Activated CD8-positive, alpha-beta memory T cell treated with anti-CD3 and anti-CD28 coated beads, Interleukin-2, amount 10 ng/mL, durations not matched to agents 7 days and 5 days (primary cell): ENCODE measurements at places on chromosomes 2 and 18.
A peak's percentile ranks its signal among the peaks of the same experiment; 100 is the strongest.

GRCh38 chr2:169109502-169110409 lies 40.4 kb downstream of the DHRS9 start:
- peak; percentile 78 for DNase-seq

DNA sequence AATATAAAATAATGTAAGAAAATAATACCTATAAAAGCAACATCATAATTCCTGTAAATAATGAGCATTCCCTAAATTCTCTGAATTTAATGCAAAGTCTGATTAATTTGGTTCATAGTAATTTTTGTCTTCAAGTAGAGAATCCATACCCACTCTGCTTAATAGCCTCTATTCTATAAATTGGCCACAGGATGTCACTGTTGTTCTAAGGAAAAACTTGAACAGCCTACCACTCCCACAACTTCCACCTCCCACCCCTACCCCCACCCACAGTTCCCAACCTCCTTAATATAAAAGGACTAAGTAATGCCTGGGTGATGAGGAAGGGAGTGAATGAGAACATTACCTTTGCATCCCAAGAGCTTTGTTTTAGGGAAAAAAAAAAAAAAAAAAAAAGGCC lies 27.2 kb upstream of the BBS5 start:
- DNase-seq, result no peak

GRCh38 chr2:54725343-54726099 lies 2.1 kb downstream of the EML6 start:
- no peak for DNase-seq

- DNase-seq, result no peak
Observed at GRCh38 chr2:157355618-157356017, 30.0 kb upstream of the ERMN start.

DNA sequence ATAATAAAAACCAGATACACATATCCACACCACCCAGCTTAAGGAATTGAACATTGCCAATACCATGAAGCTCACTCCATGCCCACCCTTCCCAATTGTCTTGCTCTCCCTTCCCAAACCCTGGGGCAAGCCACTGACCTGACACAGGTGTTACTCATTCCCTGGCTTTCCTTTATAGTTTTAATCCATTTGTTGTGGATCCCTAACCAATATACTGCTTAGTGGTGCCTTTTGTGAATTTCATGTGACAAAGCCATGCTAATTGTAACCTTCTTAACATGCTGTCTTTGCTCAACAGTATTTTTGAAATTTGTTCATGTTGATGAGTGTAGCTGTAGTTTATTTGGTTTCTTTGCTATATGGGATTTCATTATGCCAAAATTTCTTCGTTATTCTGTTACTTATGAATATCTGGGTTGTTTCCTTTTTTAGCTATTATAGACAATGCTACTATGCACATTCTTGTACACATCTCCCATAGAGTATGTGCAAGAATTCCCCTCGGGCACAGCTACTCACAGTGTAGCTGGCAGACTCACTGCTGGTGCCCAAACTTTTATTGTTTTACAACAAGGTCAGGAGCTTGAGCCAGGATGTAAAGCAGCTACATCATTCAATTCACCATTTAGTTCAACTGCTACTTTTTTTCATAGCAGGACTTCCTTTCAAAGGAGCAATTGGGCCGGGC lies 90.8 kb upstream of the ATL2 start:
- DNase-seq, result no peak

DNA sequence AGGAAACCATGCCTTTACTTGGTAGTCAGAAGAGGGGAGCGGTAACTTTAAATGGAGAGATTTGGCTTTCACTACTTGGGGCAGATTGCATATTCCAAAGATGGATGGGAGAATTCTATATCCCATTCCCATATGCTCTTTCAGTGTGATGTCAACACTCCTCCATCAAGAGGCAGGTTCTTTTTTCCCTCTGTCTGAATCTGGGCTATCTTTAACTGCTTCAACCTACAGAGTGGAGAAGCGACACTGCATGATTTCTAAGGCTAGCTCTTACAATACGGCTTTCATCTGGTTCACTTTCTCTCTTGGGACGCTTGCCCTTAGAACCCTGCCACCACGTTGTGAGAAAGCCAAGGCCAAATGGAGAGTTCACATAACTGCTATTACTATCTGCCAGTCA lies 34.4 kb downstream of the SKA1 start:
- no peak for DNase-seq

GRCh38 chr2:88307817-88308216 lies 137.7 kb downstream of the THNSL2 start:
- DNase-seq, result no peak

GRCh38 chr2:71100195-71100964 lies 29.6 kb downstream of the MCEE start:
- DNase-seq, result peak; percentile 59
